ENCODE measurements at places on chromosomes 7 and 10. TPM values are rescaled to one million over a fixed set of nuclear protein-coding genes. Genes with fewer than 3 reads are reported as not detected.
A peak's percentile ranks its signal among the peaks of the same experiment; 100 is the strongest.

Gene MLXIPL
- 8.7 TPM for total RNA-seq

Gene FAM237B
- not detected for total RNA-seq

Gene EBLN1
- total RNA-seq = not detected

Gene IFIT1B
- total RNA-seq = not detected

Gene GIMAP2
- 6.7 TPM for total RNA-seq

Gene STAG3
- 5.5 TPM for total RNA-seq

Gene ZNF239
- 2.0 TPM for total RNA-seq

Gene CFAP70
- 1.2 TPM for total RNA-seq

- H3K36me3 ChIP-seq = no peaks in the 10 kb centered on the region
- H3K4me1 ChIP-seq = no peaks in the 10 kb centered on the region
- H3K4me3 ChIP-seq = no peak overlapping the region
- H3K27ac ChIP-seq = no peak overlapping the region
These were observed 135.9 kb downstream of the ZMYND11 start for GRCh38 chr10:271201-271600.

GRCh38 chr10:22158426-22158825 is 59.4 kb downstream of the EBLN1 start:
- no peaks in the 10 kb centered on the region for H3K27me3 ChIP-seq
- DNase-seq = no peak
- no peaks in the 10 kb centered on the region for H3K4me1 ChIP-seq
- H3K4me3 ChIP-seq = no peak overlapping the region

GRCh38 chr7:36227223-36227622 is 74.2 kb downstream of the EEPD1 start:
- H3K27ac ChIP-seq = peak overlapping the region; percentile 20
- H3K36me3 ChIP-seq = no peaks in the 10 kb centered on the region
- no peaks in the 10 kb centered on the region for H3K27me3 ChIP-seq

GRCh38 chr10:96306516-96306915 is 2.3 kb downstream of the DNTT start:
- no peak overlapping the region for H3K4me3 ChIP-seq
- DNase-seq = peak; percentile 41
- no peaks in the 10 kb centered on the region for H3K27me3 ChIP-seq
- H3K36me3 ChIP-seq = no peaks in the 10 kb centered on the region
- H3K4me1 ChIP-seq = no peaks in the 10 kb centered on the region
- no peak overlapping the region for H3K27ac ChIP-seq

GRCh38 chr7:130926001-130926691 is 192.1 kb upstream of the KLF14 start:
- no peaks in the 10 kb centered on the region for H3K36me3 ChIP-seq
- peak overlapping the region; percentile 91 for H3K27ac ChIP-seq
- no peak for DNase-seq
- H3K4me3 ChIP-seq = no peak overlapping the region
- no peaks in the 10 kb centered on the region for H3K27me3 ChIP-seq

- no peak overlapping the region for H3K27ac ChIP-seq
- peaks cover 19% of the 10 kb centered on the region for H3K4me1 ChIP-seq
- H3K36me3 ChIP-seq = no peaks in the 10 kb centered on the region
These were observed 108.4 kb downstream of the SFMBT2 start for GRCh38 chr10:7302392-7302906.

- no peak overlapping the region for H3K27ac ChIP-seq
- H3K27me3 ChIP-seq = no peaks in the 10 kb centered on the region
- peaks cover 7% of the 10 kb centered on the region for H3K4me1 ChIP-seq
These were observed 267.4 kb downstream of the ADK start for GRCh38 chr10:74418285-74418872.

- no peaks in the 10 kb centered on the region for H3K27me3 ChIP-seq
- no peaks in the 10 kb centered on the region for H3K4me1 ChIP-seq
- DNase-seq = no peak
- no peaks in the 10 kb centered on the region for H3K36me3 ChIP-seq
These were observed 32.0 kb downstream of the AUTS2 start for GRCh38 chr7:69630292-69630691.

GRCh38 chr7:149569726-149570422 is 72.3 kb upstream of the ZNF746 start:
- no peak overlapping the region for H3K4me3 ChIP-seq
- no peaks in the 10 kb centered on the region for H3K36me3 ChIP-seq
- no peak overlapping the region for H3K27ac ChIP-seq
- peaks cover 8% of the 10 kb centered on the region for H3K4me1 ChIP-seq
- no peak for DNase-seq

DNA sequence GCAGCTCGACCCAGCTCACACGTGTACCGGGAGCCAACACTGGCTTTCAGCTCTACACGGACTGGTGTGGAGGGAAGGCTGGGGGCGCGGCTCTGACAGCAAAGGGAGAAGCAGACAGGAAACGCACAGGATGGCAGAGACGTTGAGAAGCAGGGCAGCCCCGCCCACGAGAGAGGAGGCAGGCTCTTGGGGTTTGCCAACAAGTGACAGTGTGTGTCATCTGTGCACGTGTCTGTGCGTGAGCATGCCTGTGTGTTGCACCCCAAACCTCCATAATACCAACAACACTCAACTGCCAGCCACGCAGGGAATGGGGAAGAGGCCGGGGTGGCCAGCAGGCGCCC is 64.4 kb upstream of the PDGFA start:
- DNase-seq = no peak
- no peaks in the 10 kb centered on the region for H3K27me3 ChIP-seq
- no peaks in the 10 kb centered on the region for H3K36me3 ChIP-seq
- no peak overlapping the region for H3K4me3 ChIP-seq

DNA sequence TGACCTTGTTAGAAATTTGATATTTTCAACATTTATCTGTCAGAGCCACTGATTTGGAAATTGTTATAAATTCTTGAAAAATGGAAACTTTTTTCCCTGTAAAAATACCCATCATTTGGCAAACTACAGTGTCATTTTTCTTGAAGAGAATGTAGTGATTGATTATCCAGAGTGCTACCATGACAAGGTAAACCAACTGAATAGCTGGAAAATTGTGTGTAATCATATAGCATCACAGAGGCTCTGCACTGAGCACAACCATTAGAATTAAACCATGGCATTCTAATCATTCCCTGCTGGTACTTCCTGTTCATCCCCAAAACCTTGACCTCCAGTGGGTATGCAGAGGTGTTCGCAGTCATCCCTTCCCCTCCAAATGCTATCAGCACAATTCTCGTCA is 240.3 kb upstream of the LRGUK start:
- H3K27ac ChIP-seq = no peak overlapping the region
- H3K27me3 ChIP-seq = no peaks in the 10 kb centered on the region
- H3K36me3 ChIP-seq = no peaks in the 10 kb centered on the region
- H3K4me1 ChIP-seq = no peaks in the 10 kb centered on the region

DNA sequence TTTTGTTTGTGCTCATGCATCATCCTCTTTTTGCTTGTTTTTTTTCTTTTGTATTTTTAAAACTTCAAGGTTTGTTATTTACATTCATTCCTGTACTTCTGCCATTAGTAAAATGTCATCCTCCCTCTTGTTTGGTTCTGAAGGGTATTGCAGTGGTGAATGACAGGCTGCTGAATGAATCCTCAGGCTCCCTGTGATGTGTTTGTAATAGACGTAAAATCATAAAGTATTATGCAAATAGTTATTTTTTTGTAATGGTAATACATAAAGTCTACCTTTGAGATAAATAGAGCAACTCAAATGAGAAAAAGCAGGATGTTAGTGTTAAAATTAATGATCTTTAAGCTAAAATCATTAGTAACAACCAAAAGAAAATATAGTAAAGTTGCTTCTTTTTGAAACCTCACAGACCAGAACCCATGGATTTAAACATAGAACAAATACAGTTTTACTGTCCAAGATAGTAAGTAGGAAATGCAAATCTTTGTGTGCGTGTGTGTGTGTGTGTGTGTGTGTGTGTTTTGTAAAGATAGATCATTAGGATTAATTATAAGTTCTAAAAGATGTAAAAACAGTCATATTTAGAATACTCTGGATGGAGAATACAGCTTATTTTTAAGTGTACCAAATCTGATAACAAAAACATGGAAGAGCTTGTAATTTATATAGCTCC is 4.5 kb downstream of the GLCCI1 start:
- DNase-seq = no peak
- H3K4me1 ChIP-seq = peaks cover 27% of the 10 kb centered on the region
- H3K27ac ChIP-seq = no peak overlapping the region
- H3K27me3 ChIP-seq = no peaks in the 10 kb centered on the region
- no peaks in the 10 kb centered on the region for H3K36me3 ChIP-seq
- H3K4me3 ChIP-seq = no peak overlapping the region

GRCh38 chr7:2431260-2431867 is 28.0 kb downstream of the CHST12 start:
- H3K27me3 ChIP-seq = no peaks in the 10 kb centered on the region
- H3K36me3 ChIP-seq = peaks cover 15% of the 10 kb centered on the region
- H3K4me1 ChIP-seq = no peaks in the 10 kb centered on the region
- no peak overlapping the region for H3K4me3 ChIP-seq
- H3K27ac ChIP-seq = no peak overlapping the region

DNA sequence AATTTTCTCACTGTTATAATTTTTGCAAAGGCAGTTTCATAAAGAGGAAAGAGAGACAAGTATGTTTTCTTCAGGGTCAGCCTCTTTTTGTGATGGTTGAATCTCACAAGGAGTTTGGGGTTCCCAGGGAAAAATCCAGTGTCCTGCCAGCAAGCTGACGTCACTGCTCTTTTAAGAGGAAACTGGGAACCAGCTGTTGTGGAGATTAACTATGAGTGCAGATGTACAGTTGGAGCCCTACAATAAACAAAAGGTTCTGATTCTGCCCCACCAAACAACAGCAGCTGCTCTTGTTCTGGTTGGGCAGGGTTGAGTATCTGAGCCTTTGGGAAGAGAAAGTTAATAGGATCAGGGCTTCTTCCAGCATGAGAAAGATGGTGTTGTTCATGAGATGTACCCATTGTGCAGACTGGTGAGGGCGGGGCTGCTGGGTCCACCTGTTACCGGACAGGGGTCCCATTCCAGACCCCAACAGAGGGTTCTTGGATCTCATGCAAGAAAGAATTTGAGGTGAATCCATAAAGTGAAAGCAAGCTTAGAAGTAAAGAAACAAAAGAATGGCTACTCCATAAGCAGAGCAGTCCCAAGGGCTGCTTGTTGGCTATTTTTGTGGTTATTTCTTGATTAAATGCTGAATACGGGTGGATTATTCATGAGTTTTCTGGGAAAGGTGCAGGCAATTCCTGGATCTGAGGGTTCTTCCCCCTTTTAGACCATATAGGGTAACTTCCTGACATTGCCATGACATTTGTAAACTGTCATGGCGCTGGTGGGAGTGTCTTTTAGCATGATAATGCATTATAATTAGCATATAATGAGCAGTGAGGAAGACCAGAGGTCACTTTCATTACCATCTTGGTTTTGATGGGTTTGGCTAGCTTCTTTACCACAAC is 12.5 kb downstream of the PRF1 start:
- H3K27me3 ChIP-seq = no peaks in the 10 kb centered on the region
- DNase-seq = no peak
- H3K4me3 ChIP-seq = no peak overlapping the region
- no peaks in the 10 kb centered on the region for H3K36me3 ChIP-seq

DNA sequence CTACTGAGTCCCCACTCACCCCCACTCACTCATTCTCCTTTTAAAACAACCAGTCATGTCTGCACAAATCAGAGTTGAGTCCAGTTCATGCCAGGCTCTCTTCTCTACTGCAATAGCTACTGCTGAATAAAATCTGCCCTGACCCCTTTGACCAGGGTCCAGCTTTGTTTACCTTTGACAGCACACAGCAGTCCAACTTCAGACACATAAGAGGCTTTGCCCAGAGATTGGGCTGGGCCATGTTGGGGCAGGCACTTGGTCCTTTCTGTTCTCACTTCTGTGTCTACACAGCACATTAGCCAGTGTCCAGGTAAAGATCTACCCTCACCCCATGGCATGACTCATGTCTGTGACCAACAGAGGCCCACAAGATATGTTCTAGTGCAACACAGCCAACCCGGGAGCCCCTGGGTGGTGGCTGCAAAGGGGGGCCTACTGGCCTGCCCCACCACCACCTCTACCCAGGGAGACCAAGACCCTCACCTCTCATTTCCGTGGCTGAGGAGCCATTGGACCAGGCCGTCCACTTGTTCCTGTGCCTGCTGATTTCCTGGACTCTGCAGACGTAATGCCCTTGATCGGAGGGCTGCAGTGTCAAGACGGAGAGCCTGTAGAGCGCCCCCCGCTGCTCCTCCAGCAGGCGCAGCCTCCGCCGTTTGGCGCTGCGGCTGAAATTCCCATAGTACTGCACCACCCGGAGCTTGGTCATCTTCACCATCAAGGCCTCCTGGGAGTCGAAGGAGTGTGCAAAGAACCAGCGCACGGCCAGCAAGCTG is 8.0 kb downstream of the VSTM4 start:
- H3K27ac ChIP-seq = no peak overlapping the region
- no peak for DNase-seq
- H3K4me3 ChIP-seq = no peak overlapping the region
- no peaks in the 10 kb centered on the region for H3K27me3 ChIP-seq

- no peaks in the 10 kb centered on the region for H3K36me3 ChIP-seq
- DNase-seq = no peak
- no peaks in the 10 kb centered on the region for H3K4me1 ChIP-seq
- no peak overlapping the region for H3K4me3 ChIP-seq
These were observed 47.9 kb upstream of the STK17A start for GRCh38 chr7:43535031-43535451.

- no peak overlapping the region for H3K4me3 ChIP-seq
- no peak for DNase-seq
- H3K27me3 ChIP-seq = no peaks in the 10 kb centered on the region
- H3K36me3 ChIP-seq = no peaks in the 10 kb centered on the region
These were observed 161.4 kb downstream of the CCDC3 start for GRCh38 chr10:12839941-12840611.
